Left forelimb (tissue), 1 donor: ENCODE measurements at places on chromosomes 3 and 15.

DNA sequence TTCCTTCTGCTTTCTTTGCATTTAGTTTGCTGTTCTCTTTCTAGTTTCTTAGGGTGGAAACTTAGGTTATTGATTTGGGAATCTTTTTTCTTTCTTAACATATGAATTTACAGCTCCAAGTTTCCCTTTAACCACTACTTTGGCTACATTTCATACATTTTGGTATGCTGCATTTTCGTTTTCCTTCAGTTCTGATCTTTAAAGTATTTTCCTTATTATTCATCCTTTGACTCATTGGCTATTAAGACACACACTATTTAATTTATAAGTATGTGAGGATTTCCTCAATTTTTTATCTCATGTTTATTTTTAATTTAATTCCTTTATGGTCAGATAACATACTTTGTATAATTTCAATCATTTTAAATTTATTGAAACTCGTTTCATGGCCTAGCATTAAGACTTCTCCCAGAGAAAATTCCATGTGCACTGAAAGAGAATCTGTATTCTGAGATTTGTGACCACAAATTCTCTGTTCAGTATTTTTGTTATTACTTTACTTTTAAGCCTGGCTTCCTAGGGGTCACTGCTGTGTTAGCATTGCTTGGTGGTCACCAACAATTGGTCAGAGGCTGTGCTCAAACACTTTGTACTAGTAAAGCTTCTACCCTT is 87.7 kb downstream of the CFAP20DC start:
- DNase-seq = no peak

DNA sequence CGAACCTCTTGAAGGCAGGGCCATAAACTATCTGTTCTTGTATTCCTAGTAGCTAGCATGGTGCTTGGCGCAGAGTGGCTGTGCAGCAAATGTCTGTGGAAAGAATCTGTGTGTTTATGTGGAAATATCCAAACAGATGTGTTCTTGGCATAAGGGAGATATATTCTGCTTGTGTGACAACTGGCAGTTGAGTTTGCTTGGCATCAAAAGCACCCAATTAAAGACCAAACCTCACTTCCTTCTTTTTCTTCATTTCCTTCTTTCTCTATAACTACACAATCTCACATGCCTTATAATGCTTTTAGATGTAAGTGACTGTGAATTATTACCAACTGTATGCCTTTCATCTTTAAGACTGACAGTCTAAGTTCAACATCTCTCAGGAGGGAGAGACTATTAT is 296.5 kb downstream of the SLC9A9 start:
- DNase-seq = no peak

DNA sequence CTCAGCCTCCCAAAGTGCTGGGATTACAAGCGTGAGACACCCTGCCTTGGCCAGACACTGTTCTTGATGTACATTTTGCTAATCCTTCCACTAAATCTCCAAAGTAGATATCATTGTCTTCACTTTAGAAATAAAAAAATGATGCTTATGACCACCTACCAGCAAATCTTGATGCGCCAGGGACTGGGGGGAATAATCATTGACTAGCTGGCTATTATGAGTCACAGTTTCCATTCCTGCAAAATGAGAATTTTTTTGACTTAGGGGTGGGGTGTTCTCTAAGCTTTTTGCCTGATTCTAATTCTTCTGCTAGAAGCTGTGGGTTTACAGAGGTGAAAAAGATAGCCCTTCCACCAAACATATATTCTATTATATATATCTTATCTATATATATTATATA is 17.1 kb upstream of the RFC4 start:
- DNase-seq = no peak

GRCh38 chr3:107939691-107940442 is 151.0 kb downstream of the CD47 start:
- no peak for DNase-seq
